ENCODE measurements at places on chromosomes 12 and 14.

DNA sequence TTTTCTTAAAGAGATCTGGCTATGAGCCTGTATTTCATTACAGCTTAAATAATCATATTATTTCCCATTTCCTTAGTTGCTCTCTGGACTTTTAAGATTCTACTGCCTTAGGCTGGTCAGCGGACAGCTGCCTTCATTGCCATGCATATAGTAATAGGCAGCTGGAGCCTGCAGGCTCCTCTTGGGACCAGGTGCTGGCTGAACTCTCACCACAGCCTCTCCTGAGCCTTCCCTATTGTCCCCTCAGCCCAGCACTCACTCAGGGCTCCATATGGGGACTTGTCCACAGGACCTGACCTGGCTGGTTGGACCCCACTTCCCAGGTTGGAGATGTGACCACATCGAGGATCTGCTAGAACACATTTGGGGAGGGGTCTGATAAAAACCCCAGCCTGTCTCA, 405.4 kb downstream of the DPF3 start:
- no peak for DNase-seq

DNA sequence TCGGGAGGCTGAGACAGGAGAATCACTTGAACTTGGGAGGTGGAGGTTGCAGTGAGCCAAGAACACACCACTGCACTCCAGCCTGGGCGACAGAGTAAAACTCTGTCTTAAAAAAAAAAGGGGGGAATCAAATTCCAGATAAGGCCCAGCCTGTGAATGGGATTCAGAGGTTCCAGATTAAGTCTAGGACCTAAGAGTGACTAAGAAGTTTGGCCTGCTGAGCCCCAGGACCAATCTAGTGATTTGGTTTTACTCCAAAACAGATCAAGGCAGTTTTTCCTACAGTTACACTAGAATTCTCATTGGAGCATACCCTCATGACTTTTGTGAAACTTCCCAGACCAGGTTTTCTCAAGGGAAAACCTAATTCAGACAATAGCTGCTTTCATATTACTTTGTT, 22.8 kb downstream of the EXOC5 start:
- no peak for DNase-seq

- no peak for DNase-seq
Measured at GRCh38 chr14:100010679-100011078, 54.5 kb upstream of the EVL start.

GRCh38 chr12:77938301-77938700, 107.6 kb downstream of the NAV3 start:
- no peak for DNase-seq

Measured in stimulated activated CD4-positive, alpha-beta T cell treated with anti-CD3 and anti-CD28 coated beads, Interleukin-4, amount 100 ng/mL, for 1 hour (primary cell).